ENCODE measurements at places on chromosomes 7 and 10. TPM values are rescaled to one million over a fixed set of nuclear protein-coding genes. Genes with fewer than 3 reads are reported as not detected.

The NANOS1 gene
- total RNA-seq: 7.8 TPM

The GPR15LG gene
- total RNA-seq: not detected

The SPDYE2B gene
- total RNA-seq: not detected

- H3K4me3 ChIP-seq: no peak overlapping the region
- H3K4me1 ChIP-seq: no peaks in the 10 kb centered on the region
- H3K36me3 ChIP-seq: no peaks in the 10 kb centered on the region
- H3K27me3 ChIP-seq: no peaks in the 10 kb centered on the region
- H3K27ac ChIP-seq: no peak overlapping the region
- no peak for DNase-seq
These were observed 12.3 kb upstream of the KIF5B start for GRCh38 chr10:32068569-32068968.

All from GM23338 (cell line).